Neural progenitor cell (in vitro differentiated cells): ENCODE measurements at places on chromosomes 4 and X. TPM values are rescaled to one million over a fixed set of nuclear protein-coding genes. Genes with fewer than 3 reads are reported as not detected.

The TLR2 gene
- total RNA-seq: 0.22 and 0.34 TPM in 2 replicates

The NLGN3 gene
- 10.0 and 16.0 TPM in 2 replicates for total RNA-seq

The ALAS2 gene
- 0.31 TPM in 1 of 2 replicates, not detected in the other for total RNA-seq

- DNase-seq: no peak
Measured at GRCh38 chrX:40866893-40867292, 131.6 kb upstream of the MED14 start.

The CPZ gene
- total RNA-seq: 5.9 TPM in 1 of 2 replicates, not detected in the other

The CTAG2 gene
- total RNA-seq: not detected in 2 replicates

The HERC6 gene
- 0.24 and 0.28 TPM in 2 replicates for total RNA-seq

The TECRL gene
- not detected in 2 replicates for total RNA-seq

GRCh38 chrX:25819879-25820278 is 318.3 kb upstream of the MAGEB18 start:
- DNase-seq: no peak

GRCh38 chr4:151921386-151921785 is 160.6 kb upstream of the GATB start:
- no peak for DNase-seq

The MSANTD1 gene
- 0.17 and 0.25 TPM in 2 replicates for total RNA-seq

DNA sequence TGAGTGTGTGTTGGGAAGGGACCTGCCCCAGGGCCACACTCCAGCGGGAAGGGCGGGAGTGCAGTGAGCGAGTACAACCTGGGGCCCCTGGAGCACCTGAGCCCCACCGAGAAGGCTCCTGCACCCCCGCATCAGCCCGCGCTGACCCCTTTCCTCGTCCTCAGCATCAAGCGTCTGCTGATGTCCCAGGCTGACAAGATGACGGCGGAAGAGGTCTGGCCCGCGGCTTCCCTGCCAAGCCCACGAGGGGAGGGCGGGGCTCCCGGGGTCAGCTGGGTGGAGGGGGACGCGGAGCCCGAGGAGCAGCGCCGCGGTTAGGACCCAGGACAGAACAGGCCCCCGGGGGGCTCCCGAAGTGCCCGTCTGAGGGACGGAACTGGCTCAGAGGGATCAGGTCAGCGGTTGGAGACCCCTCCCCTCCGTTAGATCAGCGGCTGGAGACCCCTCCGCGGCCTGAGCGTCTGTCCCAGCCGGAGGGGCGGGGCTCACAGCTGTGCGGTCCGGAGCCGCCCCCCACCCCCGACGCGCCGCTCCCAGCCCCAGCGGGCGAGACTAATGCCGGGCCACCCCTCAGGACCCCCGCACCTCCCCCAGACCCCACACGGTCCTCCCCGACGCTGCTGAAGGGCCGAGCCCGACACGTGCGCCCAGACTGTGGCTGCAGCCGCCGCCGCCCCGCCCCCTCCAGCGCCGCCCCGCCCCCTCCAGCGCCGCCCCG is 6.7 kb downstream of the MYL5 start:
- DNase-seq: peak; percentile 80

DNA sequence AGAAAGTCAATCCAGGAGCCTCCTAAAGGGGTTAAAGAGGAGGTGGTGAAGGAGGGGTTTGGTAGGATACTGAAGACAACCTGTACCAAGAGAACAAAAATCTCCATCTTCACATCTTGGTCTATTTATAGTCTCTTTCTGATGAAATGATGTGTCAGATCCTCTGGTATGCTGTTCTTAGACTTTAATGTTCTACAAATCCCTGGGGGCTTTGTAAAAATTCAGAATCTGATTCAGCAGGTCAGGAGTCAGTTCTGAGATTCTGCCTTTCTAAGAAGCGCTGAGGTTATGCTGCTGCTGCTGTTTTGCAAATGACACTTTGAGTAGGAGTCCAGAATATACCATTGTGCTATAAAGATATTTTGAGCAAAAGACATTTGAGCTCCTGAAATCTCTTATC is 172.9 kb upstream of the GLRA2 start:
- no peak for DNase-seq

The LRIT3 gene
- 0.09 and 0.15 TPM in 2 replicates for total RNA-seq

The FBXO8 gene
- total RNA-seq: 21.5 and 28.4 TPM in 2 replicates

DNA sequence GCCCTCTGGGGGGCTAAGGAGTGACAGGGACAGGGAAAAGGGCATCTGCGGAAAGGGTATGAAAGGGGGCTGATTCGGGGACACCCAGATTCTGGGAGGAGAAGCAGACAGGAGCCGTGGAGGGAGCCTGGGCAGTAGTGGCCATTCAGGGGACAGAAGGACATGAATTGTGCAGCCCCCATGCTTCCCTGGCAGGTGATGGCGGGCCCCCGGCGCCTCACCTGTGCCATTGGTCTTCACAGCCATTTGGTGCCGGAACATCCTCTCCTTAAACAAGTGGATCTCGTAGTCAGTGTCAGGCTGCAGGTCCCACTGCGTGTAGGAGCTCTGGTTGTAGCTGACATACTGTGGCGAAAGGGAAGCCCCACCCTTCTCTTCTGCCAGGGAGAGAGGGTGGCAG is 21.9 kb downstream of the L1CAM start:
- DNase-seq: no peak

DNA sequence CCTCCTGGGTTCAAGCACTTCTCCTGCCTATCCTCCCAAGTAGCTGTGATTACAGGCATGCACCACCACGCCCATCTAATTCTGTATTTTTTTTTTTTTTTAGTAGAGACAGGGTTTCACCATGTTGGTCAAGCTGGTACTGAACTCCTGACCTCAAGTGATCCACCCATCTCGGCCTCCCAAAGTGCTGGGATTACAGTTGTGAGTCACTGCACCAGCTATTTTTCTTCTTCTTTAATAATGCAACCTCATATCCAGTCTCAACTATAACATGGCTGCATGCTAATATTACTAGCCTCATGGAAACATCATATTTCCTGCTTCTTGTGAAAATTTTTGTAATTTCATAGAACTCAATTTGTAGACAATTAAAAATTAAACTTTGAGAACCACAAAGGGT is 706.5 kb downstream of the KCTD8 start:
- DNase-seq: no peak

GRCh38 chr4:5693871-5694270 is 14.5 kb downstream of the EVC2 start:
- no peak for DNase-seq

The TRO gene
- 106 and 120 TPM in 2 replicates for total RNA-seq

GRCh38 chr4:141543706-141544105 is 92.7 kb upstream of the IL15 start:
- DNase-seq: no peak

DNA sequence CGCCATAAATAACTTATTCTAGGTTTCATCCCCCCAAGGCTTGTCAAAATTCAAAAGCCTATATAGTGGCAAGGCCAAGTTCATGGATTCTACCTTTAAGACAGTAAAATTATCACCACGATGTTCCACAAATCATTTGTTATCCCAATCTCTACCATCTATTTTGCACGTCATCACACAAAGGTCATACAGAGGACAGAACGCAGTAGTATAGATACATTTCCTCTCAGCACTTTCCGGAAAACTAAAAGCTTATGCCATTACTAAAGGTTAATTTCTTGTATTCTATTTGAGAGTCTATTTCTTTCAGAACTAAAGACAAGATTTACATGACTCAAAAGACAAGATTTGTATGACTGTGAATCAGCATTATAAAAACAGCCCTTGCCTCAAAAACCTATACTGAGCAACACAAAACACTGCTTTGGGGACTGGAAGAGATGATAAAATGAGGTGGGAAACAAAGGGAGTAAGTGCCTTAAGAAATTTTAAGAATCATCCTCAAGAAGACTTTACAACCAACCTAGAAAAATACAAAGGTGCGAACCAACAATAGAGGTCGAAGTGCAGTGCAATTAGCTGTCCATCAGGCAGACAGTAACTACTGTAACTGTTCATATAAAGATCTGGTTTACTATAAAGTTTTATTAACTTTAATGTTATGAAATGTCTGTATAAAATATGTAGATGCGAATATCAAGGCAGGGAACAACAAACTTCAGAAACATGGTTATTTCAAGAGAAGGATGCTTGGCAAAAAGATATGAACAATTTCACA is 7.6 kb downstream of the UBE2D3 start:
- DNase-seq: no peak

DNA sequence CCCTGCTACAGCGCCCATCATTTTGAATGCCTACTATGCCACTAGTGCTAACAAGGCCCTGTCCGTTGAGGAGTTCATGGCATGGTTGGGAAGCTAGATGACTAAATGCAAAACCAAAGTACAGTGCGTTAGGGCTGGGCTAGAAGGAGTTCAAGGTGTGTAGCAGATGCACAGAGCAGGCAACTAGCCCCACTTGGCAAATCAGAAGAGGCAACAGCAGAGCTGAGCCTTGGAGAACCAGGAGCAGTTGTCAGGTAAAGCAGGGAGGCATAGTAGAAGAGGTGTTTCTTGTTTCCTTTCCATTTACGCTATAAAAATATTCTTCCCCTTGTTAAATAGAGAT is 146.6 kb upstream of the CPEB2 start:
- DNase-seq: no peak

DNA sequence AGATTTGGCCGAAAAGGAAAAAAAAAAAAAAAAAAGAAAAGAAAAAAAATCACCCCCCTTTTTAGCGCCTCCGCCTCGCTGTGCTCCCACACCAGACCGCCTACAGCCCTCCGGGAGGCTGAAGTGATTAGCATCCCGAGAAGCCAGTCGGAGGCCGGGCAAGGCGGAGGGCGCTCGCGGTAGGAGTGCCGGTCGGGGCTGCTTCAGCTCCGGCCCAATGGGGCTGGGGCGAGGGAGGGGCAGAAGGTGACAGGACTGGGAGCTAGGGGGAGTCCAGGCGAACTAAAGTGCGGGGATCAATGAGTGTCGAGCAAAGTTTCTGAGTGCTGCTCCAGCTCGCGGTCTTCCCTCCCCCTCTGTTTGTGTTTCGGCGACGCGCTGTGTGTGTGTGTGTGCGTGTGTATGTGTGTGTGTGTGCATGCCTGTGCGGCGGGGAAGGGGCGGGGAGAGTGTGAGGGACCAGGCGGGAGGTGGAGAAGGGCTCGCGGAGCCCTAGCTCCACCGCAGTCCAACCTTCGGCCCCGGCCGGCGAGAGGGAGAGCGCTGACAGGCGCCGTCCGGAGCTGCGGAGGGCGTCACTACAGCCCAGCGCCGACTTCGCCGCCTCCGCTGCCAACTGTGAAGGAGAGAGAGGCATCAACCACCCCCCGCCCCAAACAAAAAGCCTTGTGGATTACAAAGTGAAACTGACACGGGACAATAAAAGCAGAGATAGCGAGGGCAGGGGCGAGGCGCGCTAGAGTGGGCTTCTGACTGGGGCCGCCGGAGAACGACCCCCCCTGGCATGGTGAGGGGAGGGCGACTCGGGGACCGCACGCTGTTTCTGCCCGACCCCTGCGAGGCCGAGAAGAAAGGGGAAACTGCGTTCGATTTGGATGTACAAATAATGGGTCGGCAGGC is at the start of gene FAT4:
Gene FAT4, plus strand, starts transcription at position 280 of the 900 bp plus-strand sequence. CDS start 1,457 bp downstream, outside the sequence.
- peak; percentile 95 for DNase-seq

DNA sequence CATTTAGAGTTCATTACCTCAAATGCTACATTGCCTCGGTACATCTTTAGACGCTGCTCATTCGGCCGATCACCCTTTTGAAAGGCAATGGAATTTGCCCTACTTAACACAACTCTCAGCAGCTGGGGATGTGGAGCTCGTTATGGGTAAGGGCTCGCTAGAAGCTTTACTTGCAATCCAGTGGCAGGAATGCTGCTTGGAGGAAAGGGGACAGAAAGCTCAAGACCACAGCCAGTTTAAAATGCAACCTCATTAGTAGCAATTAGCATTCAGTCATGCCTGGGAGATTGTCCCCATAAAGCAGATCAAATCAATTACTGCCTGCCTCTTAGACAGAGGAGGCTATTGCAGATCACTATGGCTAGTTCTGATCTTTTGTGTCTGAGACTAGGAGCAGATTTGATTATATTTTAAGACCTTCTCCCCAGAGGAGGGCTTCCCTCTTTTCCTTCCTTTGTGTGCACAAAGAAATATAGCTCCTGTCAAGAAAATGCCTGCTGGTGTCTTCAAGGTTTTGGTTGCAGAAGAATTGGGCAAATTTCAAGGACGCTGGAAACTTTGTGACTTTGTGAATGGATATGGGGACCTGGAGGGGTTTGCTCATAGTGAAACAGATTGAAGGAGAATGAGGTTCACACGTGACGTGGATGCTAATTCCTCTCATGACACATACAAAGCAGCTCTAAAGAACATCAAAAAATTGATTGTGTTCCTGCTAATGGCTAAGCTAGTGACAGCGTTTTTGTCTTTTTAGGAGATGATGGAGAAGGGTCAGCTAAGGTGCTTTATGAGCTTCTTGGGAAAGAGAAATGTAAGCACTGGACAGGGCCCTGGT is 237.5 kb upstream of the GLRA2 start:
- peak; percentile 69 for DNase-seq

The UCP1 gene
- 0.28 TPM in 1 of 2 replicates, not detected in the other for total RNA-seq

DNA sequence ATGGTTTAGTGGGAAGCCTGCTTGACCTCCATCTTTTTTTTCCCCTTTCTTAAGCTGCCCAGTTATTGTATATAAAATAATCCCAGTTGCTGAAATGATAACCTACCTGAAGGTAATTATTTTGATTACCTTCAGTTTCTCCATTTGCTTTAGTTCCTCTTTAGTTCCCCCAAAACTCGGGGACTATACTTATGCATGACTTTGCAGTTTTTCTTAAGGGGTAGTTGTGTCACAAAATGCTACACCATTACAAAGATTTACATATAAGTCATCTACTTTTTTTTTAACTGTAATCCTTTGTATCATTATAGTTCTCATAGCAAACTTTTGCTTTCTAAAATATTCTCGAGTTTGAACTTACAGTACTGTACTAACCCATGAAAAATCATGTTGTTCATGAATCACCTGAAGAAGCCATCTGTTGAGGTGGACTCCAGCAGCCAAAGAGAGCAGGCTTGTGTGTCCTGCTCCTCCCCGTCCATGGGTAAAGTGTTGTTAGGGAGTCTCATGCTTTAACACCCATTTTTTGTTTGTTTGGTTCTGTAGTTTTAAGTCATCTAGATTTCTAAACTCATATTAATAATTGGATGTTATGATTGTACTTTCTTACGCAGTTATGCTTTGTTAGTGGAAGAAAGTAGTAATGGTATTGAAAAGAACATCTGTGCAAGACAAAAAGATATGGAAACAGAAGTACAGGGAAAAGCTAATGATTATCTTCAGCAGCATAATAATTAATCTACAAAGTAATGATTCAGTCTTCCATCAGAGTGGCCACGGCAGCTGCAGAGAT is 34.6 kb downstream of the HADH start:
- DNase-seq: no peak

DNA sequence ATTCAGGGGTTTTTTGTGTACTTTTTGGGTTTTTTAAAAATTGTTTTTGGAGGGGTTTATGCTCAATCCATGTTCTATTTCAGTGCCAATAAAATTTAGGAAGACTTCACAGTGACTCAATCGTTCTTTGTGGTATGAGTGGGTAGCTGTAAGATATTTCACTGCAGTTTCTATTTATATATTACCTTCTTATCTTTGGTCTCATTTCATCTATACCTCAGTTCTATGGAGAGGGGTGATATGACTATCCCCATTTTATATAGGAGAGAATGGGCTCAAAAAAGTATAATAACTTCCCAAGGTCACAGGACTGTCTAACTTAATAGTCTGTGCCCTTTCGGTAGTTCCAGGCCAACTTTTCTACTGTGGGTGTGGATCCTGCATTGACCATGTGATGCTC is 74.4 kb downstream of the MSN start:
- no peak for DNase-seq
